ENCODE measurements at places on chromosomes 6 and 20.

DNA sequence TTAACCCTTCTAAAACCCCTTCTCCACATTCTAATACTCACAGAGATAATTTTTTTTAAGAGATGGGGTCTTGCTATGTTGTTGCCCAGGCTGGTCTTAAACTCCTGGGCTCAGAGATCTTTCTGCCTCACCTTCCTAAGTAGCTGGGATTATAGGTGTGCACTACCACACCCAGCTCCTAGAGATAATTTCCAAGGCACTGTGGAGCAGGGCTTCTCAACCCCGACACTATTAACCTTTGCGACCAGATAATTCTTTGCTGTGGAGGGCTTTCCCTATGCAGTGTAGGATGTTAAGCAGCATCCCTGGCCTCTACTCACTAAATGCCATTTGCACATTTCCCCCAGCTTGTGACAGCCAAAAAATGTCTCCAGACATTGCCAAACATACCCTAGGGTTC is 8.8 kb upstream of the RREB1 start:
- DNase-seq: no peak

GRCh38 chr20:2739042-2739398 is 46.4 kb downstream of the EBF4 start:
- no peak for DNase-seq

GRCh38 chr6:49050584-49050983 is 412.5 kb downstream of the MMUT start:
- no peak for DNase-seq

- no peak for DNase-seq
Observed at GRCh38 chr6:88179692-88180091, 13.5 kb upstream of the CNR1 start.

DNA sequence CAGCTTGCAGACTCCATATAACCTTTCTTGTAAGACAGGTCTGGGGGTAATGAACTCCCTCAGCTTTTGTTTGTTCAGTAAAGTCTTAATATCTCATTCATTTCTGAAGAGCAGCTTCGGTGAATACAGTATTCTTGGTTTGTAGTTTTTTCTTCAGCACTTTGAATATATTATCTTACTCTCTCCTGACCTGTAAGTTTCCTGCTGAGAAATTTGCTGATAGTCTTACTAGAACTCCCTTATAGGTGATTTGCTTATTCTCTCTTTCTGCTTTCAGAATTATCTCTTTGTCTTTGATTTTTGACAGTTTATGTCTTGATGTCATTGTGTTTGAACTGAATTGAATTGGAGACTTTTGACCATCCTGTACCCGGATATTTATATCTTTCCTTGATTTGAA is 35.3 kb upstream of the SLC22A3 start:
- DNase-seq: no peak

- DNase-seq: no peak
Observed at GRCh38 chr6:34638834-34639736, 57.5 kb downstream of the ILRUN start.

DNA sequence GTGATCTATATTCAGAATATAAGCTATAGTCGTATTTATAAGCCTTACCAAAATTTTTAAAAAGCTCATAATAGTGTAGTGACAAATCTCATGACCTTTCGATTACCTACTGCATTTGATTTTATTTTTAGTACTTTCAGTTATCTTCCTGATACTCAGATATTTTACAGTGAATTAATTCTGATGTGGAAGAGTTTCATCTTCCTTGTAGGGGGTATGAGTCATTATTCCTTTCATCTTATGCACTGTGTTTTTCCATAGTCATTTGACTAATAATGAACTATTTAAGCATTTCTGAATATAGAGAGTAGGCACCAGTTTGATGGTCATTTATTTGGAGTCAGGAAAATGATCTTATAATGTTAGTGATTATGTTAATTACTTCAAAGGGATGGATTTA is 36.4 kb downstream of the HDGFL1 start:
- DNase-seq: no peak

DNA sequence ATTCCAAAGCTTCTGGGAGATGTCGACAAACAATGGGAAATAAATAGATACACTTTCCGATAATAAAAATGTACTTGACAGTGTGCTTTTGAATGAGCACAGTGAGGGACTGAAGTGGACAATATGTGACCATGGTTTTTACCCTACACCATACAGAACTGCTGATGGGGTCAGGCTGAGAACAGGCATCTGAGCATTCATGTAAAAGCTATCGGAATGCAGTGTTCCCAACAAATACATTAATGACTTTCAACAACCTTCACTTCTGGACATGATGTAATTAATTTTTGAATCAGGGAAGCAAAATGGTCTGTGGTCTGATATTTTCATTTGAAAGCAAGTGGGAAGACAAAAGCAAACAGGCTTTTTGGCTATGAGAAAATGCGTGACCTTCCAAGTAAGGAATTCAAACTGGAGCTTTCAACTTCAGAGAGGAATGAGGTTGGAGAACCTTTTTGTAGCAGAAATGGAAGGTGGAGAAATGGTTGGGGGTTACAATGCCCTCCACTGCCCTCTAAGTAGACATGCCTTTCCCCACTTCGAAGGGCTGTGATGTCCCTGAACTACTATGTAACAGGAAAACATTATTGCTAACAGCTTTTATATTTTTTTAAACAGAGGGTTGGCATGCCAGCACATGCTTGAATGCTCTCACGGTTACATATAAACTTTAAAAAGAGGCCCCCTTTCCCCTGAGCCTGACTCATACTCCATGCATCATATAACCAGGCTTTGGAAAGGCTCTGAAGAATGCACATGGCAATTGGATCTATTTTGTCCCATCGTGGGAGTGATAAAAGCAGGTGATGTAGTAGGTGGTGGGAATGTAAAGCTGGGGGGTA is 203.5 kb upstream of the CITED2 start:
- DNase-seq: no peak

- no peak for DNase-seq
Observed at GRCh38 chr20:58547623-58548475, 32.6 kb upstream of the APCDD1L start.

DNA sequence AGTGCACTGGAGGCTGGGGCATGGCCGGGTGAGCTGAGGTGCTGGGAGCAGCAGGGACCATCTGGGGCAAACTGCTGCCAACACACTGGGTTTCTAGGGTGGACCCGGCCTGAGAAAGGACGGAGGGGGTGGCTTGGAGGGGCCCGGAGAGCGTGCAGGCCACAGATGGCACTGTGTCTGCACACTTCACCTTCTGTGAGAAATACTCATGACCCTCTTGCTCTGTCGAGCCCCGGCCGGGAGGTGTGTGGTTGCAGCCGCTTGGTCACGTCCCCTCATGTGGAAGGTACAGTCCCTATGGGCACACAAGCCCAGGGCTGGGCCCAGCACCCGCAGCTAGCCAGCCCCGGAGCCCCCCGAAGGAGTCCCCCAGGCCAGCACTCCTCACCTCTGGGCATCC is 59.7 kb downstream of the RBM38 start:
- DNase-seq: no peak

DNA sequence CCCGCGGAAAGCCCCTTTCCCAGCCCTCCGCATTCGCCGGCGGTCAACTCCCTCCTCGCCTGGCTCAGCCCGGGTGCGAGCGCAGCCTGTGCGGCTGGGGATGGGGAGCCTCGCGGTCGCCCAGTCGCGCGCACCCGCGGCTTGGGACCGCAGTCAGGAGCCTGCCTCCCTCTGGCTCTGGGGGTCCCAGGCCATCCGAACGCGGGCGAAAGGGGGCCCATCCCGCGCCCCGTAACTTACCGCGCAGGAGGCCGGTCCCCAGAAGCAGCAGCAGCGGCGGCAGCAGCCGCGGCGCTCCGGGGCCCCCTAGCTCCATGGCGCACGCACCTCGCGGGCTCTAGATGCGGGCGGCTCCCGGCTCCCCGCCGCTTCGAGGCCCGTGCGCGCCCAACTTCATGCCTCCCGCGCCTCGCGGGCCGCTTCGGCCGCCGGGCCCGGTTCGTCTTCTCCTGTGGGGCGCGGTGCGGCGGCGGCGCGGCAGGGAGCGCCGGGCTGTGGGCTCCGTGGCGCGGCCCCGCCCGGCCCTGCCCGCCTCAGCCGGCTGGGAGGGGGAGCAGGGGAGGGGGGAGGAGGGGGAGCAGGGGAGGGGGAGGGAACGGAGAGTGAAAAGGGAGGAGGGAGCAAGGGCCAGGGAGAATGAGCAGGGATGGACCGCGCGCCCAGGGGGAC is at the start of gene CHRNA4:
Gene CHRNA4, minus strand, starts transcription at position 500 of the 669 bp plus-strand sequence. Its CDS starts 184 bp downstream, at position 316.
- DNase-seq: no peak

GRCh38 chr20:48732081-48732829 is 95.5 kb downstream of the PREX1 start:
- DNase-seq: no peak

DNA sequence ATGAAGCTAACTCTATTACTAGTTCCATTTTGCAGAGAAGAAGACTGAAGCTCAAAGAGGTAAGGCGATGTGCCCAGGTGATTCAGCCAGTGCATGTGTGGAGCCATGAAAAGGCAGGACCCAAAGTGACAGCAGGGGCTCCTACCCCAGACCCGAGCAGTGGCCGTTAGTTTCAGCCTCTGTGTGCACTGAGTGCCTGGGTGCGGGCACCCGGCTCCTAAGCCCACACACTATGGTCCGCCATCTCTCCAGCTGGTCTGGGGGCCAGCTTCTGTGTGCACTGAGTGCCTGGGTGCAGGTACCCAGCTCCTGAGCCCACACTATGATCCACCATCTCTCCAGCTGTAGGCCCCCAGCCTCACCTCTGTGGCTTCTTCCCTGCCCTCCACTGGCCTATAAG is 123.5 kb upstream of the CST7 start:
- no peak for DNase-seq

DNA sequence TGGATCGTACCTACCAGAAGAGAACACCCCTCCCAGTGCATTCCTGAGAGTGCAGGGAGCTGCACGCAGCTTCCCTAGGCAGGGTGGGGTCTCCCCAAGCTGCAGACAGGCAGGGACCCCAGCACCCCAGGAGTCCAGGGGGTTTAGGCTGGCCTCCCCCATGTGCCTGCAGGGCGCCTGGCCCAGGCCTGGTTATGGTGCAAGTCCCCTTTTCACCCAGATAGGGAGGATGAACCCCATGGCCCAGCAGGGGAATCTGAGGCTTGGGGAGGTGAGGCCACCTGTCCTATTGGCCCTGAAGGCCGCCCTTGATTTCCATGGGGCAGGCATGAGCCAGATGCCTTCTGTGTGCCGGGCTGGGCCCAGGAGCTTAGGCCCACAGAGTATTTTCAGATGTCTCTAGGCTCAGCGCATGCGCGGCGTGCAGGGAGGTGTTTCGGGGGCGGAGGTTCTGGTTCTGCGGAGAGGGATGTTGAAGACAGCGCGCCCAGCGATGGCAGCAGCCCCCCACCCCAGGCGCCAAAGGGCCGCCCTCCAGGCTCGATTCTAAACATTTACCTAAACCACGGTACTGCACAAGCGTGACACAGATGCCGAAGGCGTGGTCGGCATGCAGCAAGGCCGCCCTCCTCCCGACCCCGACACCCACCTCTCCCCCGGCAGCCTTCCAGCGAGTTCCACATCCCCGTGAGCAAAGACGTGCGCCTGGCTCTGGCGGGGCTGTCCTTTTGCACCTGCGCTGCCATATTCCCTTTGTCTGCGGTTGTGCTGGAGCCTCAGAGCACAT is 29.4 kb downstream of the COL20A1 start:
- no peak for DNase-seq
